ENCODE measurements at places on chromosomes 13 and 19. TPM values are rescaled to one million over a fixed set of nuclear protein-coding genes. Genes with fewer than 3 reads are reported as not detected.

DNA sequence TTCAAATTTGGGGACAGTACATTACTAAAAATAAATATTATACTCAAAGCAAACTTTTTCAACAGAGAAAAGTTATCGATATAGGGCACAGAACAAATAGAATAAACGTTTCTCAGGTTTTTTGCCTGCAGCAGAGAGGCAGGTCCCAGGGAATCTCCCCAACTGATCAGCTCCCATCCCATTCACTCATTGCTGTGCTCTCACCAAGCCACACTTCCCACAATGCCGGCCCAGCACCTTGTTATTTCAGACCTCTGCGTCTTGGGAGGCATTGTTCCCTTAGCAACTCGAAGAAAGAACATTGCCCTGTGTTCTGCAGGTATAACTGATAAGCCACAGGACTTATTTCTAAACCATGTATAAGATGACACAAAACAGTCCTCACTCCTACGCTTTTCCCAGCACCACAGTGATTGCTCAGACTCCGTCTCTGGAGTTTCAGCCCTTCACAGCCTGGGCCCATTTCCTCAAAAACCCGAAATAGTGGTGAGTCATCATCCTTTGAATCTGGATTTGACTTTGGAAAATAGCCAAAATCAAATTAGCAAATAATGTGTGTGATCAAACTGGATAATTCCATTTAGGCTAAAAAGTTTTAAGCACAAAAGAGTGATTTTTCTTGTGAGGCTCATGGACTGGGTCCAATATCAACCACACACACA, 100.4 kb downstream of the DCLK1 start:
- no peak for DNase-seq

Gene ELSPBP1
- total RNA-seq, result not detected

DNA sequence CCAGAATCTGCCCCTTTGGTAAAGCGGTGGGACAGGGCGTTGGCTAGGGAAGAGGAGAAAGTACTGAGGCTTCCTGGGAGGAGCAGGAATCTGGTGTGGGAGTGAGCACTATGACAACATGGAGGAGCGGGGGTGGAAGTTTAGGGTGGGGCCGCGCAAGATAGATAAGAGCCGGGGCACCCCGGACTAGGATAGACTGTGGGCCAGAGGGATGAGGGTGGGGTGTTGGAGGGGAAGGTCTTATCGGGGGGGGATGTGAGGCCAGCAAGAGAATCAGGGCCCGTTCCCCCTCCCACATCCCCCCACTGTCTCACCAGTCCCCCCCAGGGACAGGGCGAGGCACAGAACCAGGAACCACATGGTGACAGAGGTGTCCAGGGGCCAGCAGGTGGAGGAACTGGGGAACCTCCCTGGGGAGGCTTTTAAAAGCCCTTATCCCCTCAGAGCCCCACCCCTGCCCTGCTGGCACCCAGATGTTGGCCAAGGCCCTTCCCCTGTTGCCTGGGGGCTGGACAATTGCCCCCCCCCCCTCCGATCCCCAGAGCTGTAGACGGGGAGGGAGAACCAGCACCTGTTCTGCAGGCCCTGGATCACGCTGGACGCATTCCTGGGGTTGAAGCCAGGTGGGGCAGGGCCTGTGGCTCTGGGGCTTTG, at the start of gene KLK1:
Gene KLK1 (minus strand): TSS at position 399 of the 654 bp plus-strand sequence. CDS start 39 bp downstream, at position 360.
- DNase-seq, result no peak

- DNase-seq, result no peak
These were observed 27.6 kb downstream of the MYO9B start for GRCh38 chr19:17103177-17103576.

- DNase-seq, result no peak
These were observed at the start of gene LILRA2 for GRCh38 chr19:54573330-54573872. LILRA2 (plus strand) TSS chr19:54573790; CDS start chr19:54573879, 89 bp downstream.

DNA sequence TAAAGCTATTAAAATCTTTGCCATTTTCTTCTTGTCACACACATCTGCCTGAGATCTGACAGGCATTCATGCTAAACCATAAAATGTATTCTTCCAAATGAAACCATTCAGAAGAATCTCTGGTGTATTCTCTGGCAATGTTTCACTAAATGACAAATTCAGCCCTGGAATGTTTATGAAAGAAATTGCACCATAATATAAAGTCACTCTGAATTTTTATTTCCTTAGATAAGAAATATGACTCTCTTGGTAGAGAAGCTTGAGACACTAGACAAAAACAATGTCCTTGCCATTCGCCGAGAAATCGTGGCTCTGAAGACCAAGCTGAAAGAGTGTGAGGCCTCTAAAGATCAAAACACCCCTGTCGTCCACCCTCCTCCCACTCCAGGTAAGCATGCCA, 14.3 kb downstream of the OLFM4 start:
- no peak for DNase-seq

Gene PRSS57
- total RNA-seq, result not detected

GRCh38 chr13:38785042-38785441, 98.2 kb downstream of the FREM2 start:
- DNase-seq, result no peak

GRCh38 chr13:113922412-113923118, 51.3 kb downstream of the C13orf46 start:
- no peak for DNase-seq

- DNase-seq, result no peak
These were observed 4.7 kb downstream of the CCDC8 start for GRCh38 chr19:46408664-46409039.

GRCh38 chr13:69545551-69545950, 562.1 kb upstream of the ATXN8OS start:
- DNase-seq, result no peak

Gene TNFSF9
- 60.2 TPM for total RNA-seq

Data from G401 (cell line).